ENCODE measurements at places on chromosomes 7 and 10. TPM values are rescaled to one million over a fixed set of nuclear protein-coding genes. Genes with fewer than 3 reads are reported as not detected.

C10orf95 gene
- 0.80 TPM for polyA plus RNA-seq

TMEM236 gene
- 0.02 TPM for polyA plus RNA-seq

CLDN3 gene
- 65.2 TPM for polyA plus RNA-seq

PSMG3 gene
- 69.8 TPM for polyA plus RNA-seq

ARHGAP19 gene
- polyA plus RNA-seq = 13.3 TPM
